Naive thymus-derived CD8-positive, alpha-beta T cell (primary cell): ENCODE measurements at places on chromosomes 4 and X. TPM values are rescaled to one million over a fixed set of nuclear protein-coding genes. Genes with fewer than 3 reads are reported as not detected.

DNA sequence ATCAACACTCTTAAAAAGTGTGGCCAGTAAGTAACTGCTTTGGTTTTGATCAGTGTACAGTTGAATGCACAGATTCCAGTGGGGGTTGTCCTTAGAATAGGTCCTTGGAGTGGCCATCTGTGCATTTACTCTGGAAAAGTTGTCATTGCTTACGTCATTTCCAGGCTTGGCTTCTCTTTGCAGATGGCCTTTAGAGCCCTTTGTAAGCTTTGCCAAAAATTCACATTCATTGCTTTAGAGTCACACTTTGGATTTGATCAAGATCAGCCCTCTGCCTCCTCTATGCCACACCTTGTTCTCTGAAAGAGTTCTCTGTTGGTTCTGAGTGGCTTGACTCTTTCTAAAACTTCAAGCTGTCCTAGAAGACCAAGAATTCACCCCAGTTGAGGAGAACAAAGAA is 83.9 kb downstream of the MAMLD1 start:
- H3K27ac ChIP-seq: no peak overlapping the region
- H3K36me3 ChIP-seq: no peaks in the 10 kb centered on the region

The KANTR gene
- 20.7 TPM for total RNA-seq

The CT45A10 gene
- not detected for total RNA-seq

DNA sequence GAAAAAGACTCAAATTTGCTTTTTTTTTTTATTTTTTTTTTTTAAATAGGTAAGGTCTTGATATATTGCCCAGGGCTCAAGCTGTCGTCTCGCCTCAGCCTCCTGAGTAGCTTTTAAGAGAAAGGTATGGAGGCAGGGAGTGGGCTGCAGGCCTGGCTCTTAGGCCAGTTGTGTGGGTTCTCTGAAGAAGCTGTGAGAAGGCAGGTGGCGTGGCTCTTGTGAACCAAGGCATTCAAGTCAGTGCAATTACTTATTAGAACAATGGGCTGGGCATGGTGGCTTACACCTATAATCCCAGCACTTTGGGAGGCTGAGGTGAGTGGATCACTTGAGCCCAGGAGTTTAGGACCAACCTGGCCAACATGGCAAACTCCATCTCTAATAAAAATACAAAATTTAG is 244.0 kb upstream of the SFRP2 start:
- H3K27ac ChIP-seq: no peak overlapping the region
- no peaks in the 10 kb centered on the region for H3K4me1 ChIP-seq

GRCh38 chr4:36269533-36270173 is 11.8 kb upstream of the DTHD1 start:
- H3K27ac ChIP-seq: peak overlapping the region; percentile 80
- H3K4me3 ChIP-seq: no peak overlapping the region
- no peaks in the 10 kb centered on the region for H3K27me3 ChIP-seq
- peaks cover 37% of the 10 kb centered on the region for H3K4me1 ChIP-seq

DNA sequence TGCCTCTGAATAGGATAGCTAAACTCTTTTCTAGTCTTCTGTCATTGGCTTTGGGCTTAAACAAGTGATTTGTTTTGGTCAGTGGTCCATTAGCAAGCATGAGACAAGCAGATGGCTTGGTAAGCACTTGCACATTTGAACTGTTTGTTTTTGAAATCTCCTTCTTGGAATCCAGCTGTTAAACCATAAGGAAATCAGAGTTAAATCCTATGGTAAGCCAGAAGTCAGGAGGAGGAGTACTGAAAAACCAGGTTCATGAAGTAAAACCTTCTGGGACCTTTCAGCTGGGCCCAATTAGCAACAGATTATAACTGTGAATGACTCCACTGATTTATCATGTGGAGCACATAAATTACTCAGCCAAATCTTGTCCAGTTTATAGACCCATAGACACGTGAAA is 1042.5 kb upstream of the PABPC4L start:
- H3K27me3 ChIP-seq: no peaks in the 10 kb centered on the region
- no peak overlapping the region for H3K4me3 ChIP-seq
- no peak overlapping the region for H3K27ac ChIP-seq
- H3K36me3 ChIP-seq: no peaks in the 10 kb centered on the region
- no peak for DNase-seq

DNA sequence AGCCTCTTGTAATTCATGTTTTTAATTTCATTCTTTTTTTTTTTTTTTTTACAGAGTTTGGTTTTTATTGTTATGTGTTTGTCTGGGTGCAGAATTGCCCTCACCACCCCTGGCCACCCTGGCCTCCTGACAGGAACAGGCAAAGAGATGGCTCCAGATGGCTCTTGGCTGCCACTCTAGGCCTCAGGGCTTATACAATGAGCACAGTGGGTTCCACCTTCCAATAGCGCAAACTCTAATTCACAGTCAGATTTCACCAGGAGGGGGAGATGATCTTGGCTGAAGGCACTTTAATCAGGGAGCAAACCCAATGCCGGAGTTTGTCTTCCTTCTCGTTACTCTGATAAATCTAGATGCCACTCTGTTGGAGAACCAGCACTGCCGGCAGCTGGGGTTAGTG is 24.8 kb downstream of the CPE start:
- H3K27ac ChIP-seq: no peak overlapping the region
- no peaks in the 10 kb centered on the region for H3K4me1 ChIP-seq
- no peak for DNase-seq

GRCh38 chr4:120018786-120019185 is 47.9 kb downstream of the MAD2L1 start:
- no peak for DNase-seq
- peaks cover 25% of the 10 kb centered on the region for H3K27me3 ChIP-seq
- H3K4me3 ChIP-seq: no peak overlapping the region
- no peaks in the 10 kb centered on the region for H3K4me1 ChIP-seq
- H3K36me3 ChIP-seq: peaks cover 5% of the 10 kb centered on the region

GRCh38 chr4:41455206-41455605 is 82.8 kb upstream of the LIMCH1 start:
- no peaks in the 10 kb centered on the region for H3K4me1 ChIP-seq
- H3K4me3 ChIP-seq: no peak overlapping the region
- no peak for DNase-seq

GRCh38 chrX:116272322-116272721 is 101.8 kb downstream of the AGTR2 start:
- H3K27ac ChIP-seq: no peak overlapping the region
- H3K4me3 ChIP-seq: no peak overlapping the region
- H3K27me3 ChIP-seq: no peaks in the 10 kb centered on the region

DNA sequence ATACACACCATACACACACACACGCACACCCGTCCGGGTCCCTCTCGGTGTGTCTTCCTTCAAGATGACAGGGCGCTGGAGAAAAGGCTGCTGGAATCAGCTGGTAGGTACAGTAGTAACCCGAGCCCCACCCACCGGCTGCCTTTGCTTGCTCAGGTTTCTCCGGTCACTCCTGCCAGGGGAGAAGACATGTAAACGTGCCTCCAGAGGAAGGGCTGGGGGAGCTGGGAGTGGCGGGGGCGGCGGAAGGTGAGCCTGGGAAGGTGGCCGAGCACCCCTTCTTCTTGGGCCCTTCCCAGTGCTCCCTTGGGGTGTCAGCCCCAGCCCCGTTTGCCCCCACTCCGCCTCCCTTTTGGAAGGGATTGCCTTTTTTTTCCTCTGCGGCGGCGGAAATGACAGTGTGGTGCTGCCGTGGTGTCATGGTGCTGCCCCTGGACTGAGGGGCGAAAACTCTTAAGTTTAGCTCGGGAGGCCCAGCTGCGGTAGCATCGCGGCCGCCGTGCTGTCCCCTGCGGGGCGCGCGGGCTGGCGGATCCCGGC is at the start of gene MID2:
MID2 (plus strand) TSS at position 169 of the 540 bp plus-strand sequence. CDS start 561 bp downstream, outside the sequence.
- no peaks in the 10 kb centered on the region for H3K36me3 ChIP-seq
- H3K4me1 ChIP-seq: peaks cover 14% of the 10 kb centered on the region
- peak within 1 kb of the TSS; percentile 88 for H3K4me3 ChIP-seq

The AIFM1 gene
- total RNA-seq: 26.3 TPM

The TENM3 gene
- not detected for total RNA-seq

DNA sequence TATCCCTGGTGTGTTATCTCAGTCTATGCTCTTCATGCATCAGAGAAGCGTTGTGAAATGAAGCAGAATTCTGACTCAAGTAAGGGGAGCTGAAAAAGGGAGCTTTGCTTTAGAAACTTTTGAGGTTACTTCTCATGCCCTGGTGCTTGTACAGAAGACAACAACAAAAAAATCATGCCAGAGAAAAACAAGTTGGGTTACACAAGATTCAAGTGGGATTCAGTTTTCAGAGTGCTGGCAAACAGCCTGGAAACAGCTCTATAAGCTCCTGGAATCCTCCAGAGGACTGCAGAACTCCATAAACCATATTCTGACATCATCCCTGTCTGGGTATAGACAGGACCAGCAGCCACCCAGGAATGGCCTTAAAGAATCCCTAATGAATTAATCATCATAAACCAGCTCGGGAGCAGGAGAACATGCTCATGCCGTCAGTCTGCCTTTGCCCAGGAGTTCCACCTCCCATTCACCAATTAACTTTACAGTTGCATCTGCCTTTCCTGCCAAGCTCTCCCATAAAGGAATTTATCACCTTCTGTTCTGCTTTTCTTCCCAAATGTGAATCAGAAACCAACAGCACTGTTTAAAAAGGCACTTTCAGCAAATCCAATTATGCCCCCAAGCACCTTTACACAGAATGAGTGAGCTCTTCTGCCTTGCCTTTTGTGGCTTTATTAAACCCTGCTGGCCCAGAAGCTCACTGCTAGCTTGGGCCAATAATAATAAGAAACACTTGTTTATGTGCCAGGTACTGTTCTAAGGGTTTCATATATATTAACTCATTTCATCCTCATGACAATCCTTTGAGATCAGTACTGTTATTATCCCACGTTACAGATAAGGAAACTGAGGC is 54.5 kb upstream of the FBXW7 start:
- no peaks in the 10 kb centered on the region for H3K36me3 ChIP-seq
- peaks cover 5% of the 10 kb centered on the region for H3K27me3 ChIP-seq
- no peak overlapping the region for H3K27ac ChIP-seq
- no peak overlapping the region for H3K4me3 ChIP-seq
- H3K4me1 ChIP-seq: peaks cover 13% of the 10 kb centered on the region

GRCh38 chr4:55125087-55125721 is at the start of gene KDR:
KDR (minus strand) TSS chr4:55125595; CDS start chr4:55125293, 302 bp downstream.
- no peak within 1 kb of the TSS for H3K27ac ChIP-seq
- H3K4me1 ChIP-seq: no peaks in the 10 kb centered on the region
- peaks cover 66% of the 10 kb centered on the region for H3K27me3 ChIP-seq
- no peak for DNase-seq

GRCh38 chr4:173333658-173334084 is 487 bp downstream of the HMGB2 start:
- peaks cover 19% of the 10 kb centered on the region for H3K4me1 ChIP-seq
- H3K36me3 ChIP-seq: peaks cover 21% of the 10 kb centered on the region
- H3K4me3 ChIP-seq: peak overlapping the region; percentile 99
- H3K27me3 ChIP-seq: peaks cover 10% of the 10 kb centered on the region
- peak; percentile 17 for DNase-seq

The DAPP1 gene
- 11.2 TPM for total RNA-seq

The CENPVL1 gene
- not detected for total RNA-seq

GRCh38 chr4:61500883-61501282 is 300.8 kb downstream of the ADGRL3 start:
- H3K27ac ChIP-seq: no peak overlapping the region
- H3K4me1 ChIP-seq: no peaks in the 10 kb centered on the region
- no peaks in the 10 kb centered on the region for H3K27me3 ChIP-seq
- no peaks in the 10 kb centered on the region for H3K36me3 ChIP-seq
- no peak for DNase-seq
- H3K4me3 ChIP-seq: no peak overlapping the region

The CXorf65 gene
- 40.4 TPM for total RNA-seq

GRCh38 chr4:3681191-3681590 is 85.0 kb upstream of the ADRA2C start:
- DNase-seq: peak; percentile 6
- peaks cover 28% of the 10 kb centered on the region for H3K27me3 ChIP-seq
- H3K36me3 ChIP-seq: no peaks in the 10 kb centered on the region
- no peak overlapping the region for H3K4me3 ChIP-seq
- no peak overlapping the region for H3K27ac ChIP-seq
- H3K4me1 ChIP-seq: peaks cover 1% of the 10 kb centered on the region

- no peak overlapping the region for H3K27ac ChIP-seq
- no peak for DNase-seq
- no peaks in the 10 kb centered on the region for H3K4me1 ChIP-seq
These were observed 88.6 kb downstream of the PALLD start for GRCh38 chr4:168585168-168586091.

The S100P gene
- total RNA-seq: 3.0 TPM

DNA sequence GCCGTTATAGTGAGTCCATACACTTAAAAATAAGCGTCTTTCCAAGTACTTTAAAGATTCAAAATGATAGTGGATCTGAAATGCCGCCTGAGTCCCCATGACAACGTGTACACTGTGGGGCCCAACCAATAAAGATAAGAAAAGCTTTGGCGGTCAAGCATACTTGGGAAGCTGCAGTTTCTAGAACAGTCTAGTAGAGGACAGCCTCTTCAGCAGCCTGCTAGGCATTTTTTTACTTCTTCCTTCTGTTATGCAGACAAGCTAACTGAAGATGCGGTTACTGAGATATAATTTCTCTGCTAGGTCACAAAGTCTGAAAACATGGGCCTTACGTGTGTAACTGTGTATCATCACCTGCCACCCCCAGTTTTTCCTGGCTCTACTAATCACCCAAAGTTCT is 402 bp upstream of the UPRT start:
- no peaks in the 10 kb centered on the region for H3K27me3 ChIP-seq
- DNase-seq: no peak
- H3K36me3 ChIP-seq: no peaks in the 10 kb centered on the region
